ENCODE measurements at places on chromosomes 2 and 18.

- no peak for DNase-seq
Measured at GRCh38 chr2:188810586-188810985, 163.6 kb upstream of the COL3A1 start.

GRCh38 chr18:12398625-12399024, 9.1 kb upstream of the PRELID3A start:
- no peak for DNase-seq

- DNase-seq: no peak
Measured at GRCh38 chr2:128642316-128642715, 323.6 kb upstream of the HS6ST1 start.

- DNase-seq: no peak
Measured at GRCh38 chr2:205637779-205638503, 44.4 kb upstream of the NRP2 start.

- no peak for DNase-seq
Measured at GRCh38 chr2:60861736-60862135, 19.6 kb upstream of the REL start.

DNA sequence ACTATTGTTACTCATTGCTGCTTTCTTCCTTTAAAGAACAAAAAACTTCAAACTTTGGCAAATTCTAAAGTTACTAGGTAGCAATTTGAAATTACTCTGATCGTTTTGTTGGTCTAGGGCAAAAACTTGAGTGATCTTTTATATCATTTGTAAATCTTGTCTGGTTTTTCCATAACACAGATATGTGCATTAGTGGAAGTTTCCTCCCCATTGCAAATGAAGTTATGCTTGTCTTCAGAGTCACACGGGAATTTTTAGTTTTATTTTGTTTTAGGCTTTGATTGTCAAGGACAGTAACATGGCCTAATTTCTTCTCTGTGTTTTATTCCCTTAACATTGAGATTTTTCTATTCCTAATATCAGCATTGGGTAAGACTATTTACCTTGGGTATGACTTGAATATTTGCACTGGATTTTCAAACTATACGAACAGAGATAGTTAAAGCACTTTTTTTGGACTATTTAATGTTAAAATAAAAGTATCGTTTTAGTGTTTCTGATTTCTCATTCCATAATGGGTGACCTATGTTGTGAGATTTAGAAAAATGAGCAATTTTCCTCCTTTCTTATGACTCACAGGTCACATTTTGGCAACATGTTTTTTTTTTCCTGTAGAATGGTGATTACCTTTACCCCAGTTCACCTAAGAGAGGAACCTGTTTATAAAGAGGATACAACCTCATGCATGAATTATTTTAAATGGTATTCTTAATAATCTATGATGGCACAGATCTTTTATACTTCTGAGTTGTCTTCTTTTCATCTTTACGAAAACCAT, 65.0 kb downstream of the BABAM2 start:
- DNase-seq: no peak

- no peak for DNase-seq
Measured at GRCh38 chr2:101295895-101296294, 12.6 kb downstream of the RNF149 start.

DNA sequence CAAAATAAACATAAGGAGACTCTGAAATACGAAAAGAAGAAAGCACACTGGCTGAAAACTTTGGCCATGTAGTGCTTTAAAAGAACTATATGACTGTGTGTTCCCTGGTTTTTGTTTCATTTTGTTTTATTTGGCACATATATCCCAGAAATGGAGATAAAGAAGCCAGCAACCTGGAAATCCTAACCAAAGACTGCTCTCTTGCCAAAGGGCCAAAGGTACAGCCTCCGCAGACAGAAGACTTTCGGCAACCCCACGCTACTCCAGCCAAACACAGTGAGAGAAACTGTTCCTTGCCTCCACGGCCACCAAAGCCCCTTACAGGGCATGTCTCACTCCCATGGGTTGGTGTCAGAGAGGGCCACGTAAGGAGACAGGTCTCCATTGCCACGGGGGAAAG, 381.2 kb upstream of the NETO1 start:
- DNase-seq: no peak

- peak; percentile 92 for DNase-seq
Measured at GRCh38 chr2:121260370-121261154, 24.4 kb downstream of the TFCP2L1 start.

- DNase-seq: no peak
Measured at GRCh38 chr2:241862775-241863535, 4.3 kb upstream of the PDCD1 start.

GRCh38 chr2:176488431-176488830, 219.2 kb downstream of the MTX2 start:
- DNase-seq: no peak

DNA sequence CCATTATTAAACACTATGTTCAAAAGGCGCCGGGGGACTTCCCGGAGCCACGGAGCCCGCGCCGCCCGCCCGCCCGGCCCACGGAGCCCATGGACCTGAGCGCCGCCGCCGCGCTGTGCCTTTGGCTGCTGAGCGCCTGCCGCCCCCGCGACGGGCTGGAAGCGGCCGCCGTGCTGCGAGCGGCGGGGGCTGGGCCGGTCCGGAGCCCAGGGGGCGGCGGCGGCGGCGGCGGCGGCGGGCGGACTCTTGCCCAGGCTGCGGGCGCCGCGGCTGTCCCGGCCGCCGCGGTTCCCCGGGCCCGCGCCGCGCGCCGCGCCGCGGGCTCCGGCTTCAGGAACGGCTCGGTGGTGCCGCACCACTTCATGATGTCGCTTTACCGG, 197 bp downstream of the GDF7 start:
- no peak for DNase-seq

GRCh38 chr2:68824831-68825230, 46.4 kb downstream of the BMP10 start:
- DNase-seq: no peak

DNA sequence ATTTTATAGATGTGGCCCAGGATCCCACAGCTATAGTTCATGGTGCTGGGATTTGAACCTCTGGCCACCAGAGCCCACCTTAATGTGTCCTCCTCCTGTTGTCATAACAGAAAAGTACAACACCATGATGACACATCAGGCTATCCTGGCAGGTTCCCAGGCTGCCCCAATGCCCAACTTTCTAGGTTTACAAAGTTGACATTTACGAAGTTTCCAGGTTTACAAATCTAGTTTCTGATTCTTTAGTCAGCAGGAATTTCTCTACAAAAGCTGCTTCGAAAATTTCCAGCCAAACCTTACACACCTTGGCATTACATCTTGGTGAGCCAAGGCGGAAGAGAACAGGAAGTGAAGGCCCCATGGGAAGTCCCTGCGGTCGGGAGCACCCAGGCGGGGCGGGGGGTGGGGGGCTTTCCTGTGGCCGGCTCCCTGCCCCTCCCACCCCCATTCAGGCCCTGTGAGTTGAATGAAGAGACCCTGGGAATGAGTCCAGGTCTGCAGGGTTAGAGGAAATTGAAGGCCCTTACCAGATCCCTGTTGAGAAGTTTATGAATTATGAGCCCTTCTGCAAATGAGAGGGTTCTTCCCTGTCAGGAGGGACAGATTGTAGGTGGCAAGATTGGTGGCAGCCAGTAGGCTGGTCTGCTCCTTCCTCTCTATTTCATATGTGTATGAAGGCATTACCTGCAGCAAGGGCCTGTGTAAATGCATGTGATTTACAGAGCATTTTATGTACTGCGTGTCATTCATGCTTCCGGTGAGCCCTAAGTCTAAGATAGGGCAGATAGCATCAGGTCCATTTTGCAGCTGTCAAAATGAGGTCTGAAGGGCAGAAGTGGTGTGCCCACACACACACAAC, 11.1 kb upstream of the IL1RN start:
- no peak for DNase-seq

GRCh38 chr2:69965756-69966445, 4.5 kb upstream of the ASPRV1 start:
- DNase-seq: no peak

DNA sequence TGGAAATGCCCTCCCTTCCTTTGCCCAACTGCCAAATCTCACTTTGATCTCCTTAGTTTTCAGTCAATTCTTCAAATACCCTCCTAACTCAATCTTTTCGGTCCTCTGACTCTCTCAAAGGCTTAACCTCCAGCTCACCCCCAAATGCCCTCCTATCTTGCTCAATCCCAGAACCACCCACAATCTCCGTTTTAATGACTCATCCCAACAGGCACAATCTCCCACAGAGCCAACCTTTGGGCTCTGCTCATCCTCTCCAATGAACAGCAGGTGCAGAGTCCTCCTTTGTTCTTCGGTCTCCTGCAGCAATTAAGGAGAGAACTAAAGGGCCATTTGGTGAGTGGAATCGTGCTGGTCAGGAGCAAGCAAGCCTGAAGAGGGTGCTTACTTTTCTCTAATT, 366.1 kb upstream of the CRIM1 start:
- no peak for DNase-seq

DNA sequence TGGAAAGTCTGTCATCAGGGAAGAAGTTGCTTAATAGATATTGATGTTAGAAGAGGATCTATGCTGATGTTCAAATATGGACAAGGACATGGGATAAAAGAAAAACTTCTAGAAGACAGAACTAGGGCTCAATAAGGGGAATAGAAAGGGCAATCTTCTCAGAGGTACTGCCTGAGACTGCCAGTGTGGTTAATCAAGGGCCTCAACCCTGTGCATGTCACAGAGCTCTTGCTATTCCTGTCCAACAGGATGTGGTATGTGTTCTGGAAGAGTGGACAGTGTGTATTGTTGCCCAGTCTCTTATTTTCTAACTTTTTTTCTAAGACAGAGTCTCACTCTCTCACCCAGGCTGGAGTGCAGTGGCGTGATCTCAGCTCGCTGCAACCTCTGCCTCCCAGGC, 27.8 kb upstream of the RNF125 start:
- no peak for DNase-seq

DNA sequence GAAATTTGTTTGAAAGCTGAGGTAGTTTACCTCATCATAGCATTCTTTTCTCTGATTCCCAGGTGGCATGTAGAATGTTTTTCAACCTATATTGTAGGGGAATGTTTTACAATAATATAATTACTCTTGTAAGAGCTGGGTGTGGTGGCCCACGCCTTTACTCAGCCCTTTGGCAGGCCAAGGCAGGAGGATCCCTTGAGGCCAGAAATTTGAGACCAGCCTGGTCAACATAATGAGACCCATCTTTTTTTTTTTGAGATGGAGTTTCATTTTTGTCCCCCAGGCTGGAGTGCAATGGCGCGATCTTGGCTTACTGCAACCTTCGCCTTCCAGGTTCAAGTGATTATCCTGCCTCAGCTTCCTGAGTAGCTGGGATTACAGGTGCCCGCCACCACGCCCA, 3.6 kb downstream of the USP39 start:
- no peak for DNase-seq

- DNase-seq: no peak
Measured at GRCh38 chr2:129915303-129915840, 64.1 kb upstream of the RAB6C start.
